Activated CD8-positive, alpha-beta memory T cell treated with anti-CD3 and anti-CD28 coated beads for 36 hours (primary cell): ENCODE measurements at places on chromosomes 2 and 18. TPM values are rescaled to one million over a fixed set of nuclear protein-coding genes. Genes with fewer than 3 reads are reported as not detected.

LIPG gene
- total RNA-seq: 0.13 TPM

TPO gene
- total RNA-seq: not detected

RELCH gene
- 20.0 TPM for total RNA-seq

NBEAL1 gene
- 9.8 TPM for total RNA-seq

DLX2 gene
- total RNA-seq: not detected

SCN7A gene
- not detected for total RNA-seq

PIEZO2 gene
- total RNA-seq: not detected

POMC gene
- total RNA-seq: 4.8 TPM

SIX3 gene
- 0.08 TPM for total RNA-seq

CFC1 gene
- not detected for total RNA-seq

ACTG2 gene
- not detected for total RNA-seq

ZSWIM2 gene
- total RNA-seq: not detected

LIMS4 gene
- total RNA-seq: 0.78 TPM

HOXD9 gene
- not detected for total RNA-seq

CGREF1 gene
- 7.0 TPM for total RNA-seq

CNGA3 gene
- total RNA-seq: not detected
